ENCODE measurements at places on chromosomes 7 and 10.

- no peak for DNase-seq
These were observed 37.4 kb downstream of the WIPF3 start for GRCh38 chr7:29843726-29844125.

DNA sequence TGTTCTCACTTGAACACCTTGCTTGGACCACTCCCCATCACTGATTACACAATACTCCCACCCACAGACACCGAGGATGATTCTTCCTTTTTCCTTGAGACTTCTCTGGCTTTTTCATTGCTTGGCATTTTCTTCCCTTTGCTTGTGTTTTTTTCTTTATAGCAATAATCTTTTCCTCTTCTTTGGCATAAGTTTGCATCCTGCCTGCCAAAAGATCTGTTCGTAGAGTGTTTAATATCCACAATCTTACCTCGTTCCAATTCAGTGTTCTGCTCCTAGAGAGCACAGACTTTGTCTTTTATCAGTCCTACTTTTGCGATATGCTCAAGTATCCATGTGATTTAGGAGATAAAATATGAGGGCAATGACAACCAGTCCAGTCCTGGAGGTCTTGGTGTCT, 303.3 kb upstream of the CDC14C start:
- DNase-seq: no peak

GRCh38 chr10:7866176-7866575, 47.9 kb downstream of the TAF3 start:
- no peak for DNase-seq

DNA sequence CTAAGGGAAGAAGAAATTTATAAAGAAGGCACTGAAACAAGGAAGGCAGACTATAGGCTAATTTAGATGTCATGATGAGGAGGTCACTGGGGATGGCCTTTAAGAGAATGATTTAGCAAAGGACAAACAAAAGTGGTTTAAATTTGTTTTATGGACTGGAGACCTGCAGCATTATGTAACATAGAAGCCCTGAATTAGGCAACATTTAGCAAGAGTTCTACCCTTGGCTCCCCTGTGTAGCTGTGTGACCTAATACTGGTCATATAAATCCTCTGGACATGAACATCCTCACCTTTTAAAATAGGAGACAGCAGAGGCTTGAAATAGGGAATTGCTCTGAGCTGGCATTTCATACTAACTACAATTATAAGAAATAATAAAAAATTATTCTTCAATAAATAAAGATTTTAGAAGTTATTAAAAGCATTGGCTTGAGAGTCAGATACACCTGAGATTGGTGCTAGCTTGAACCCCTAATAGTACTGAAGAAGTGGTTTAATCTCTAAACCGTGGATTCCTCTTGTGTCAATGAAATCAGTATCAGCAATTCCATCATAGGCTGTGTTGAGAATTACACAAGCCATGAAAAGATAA, 48.9 kb downstream of the RNLS start:
- DNase-seq: no peak

- DNase-seq: no peak
These were observed 118.5 kb upstream of the ADCY1 start for GRCh38 chr7:45455662-45456061.

DNA sequence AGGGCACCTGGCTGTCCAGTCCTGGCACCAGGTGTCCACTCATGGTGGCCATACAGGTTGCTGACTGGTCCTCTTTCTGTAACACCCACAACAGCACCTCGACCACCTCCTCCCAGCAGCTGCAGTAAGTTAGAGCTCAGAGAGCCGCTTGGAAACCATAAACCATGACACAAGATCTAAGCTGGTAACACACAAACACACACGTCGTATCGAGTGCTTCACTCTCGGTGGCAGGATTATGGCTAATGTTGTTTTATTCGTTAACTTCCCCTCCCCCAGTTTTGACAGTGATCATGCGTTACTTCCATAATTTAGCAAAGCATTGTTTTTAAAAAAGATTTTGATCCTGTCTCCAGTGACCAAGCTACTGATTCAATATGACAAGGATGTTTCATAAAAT, 59.7 kb downstream of the CAMK2B start:
- DNase-seq: no peak

- no peak for DNase-seq
These were observed 198.1 kb downstream of the ZNF438 start for GRCh38 chr10:30833628-30833970.

- DNase-seq: no peak
These were observed 36.0 kb upstream of the DGKI start for GRCh38 chr7:137882806-137883205.

- no peak for DNase-seq
These were observed 57.8 kb upstream of the CTBP2 start for GRCh38 chr10:125217990-125218675.

DNA sequence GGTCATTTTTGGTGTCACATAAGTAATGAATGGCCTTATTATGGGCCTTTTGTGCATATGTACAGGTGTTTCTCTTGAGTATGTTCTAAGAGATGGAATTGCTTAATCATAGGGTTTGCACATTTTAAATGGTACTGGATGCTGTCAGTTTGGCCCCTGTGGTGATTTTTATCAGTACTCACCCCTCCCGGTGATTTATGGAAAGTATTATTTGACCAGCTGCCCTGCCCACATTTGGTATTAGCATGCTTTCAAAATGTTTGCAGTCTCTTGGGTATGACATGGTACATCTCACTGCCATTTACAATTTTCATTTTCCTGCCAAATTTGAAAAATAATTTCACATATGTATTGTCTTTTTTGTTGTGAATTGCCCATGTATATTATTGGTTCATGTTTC, 427.7 kb downstream of the LRMDA start:
- no peak for DNase-seq

DNA sequence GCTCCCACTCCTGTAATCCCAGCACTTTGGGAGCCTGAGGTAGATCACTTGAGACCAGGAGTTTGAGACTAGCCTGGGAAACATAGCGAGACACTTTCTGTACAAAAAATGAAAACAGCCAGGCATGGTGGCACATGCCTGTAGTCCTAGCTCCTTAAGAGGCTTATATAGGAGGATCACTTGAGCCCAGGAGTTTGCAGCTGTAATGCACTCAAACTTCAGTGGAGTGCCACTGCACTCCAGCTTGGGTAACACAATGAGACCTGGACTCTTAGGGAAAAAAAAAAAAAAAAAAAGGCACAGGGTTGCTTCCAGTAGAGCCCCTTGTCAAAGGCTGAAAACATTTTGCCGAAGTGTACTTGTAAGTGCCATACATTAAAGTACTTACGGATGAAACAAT, 195.3 kb downstream of the PHTF2 start:
- no peak for DNase-seq

DNA sequence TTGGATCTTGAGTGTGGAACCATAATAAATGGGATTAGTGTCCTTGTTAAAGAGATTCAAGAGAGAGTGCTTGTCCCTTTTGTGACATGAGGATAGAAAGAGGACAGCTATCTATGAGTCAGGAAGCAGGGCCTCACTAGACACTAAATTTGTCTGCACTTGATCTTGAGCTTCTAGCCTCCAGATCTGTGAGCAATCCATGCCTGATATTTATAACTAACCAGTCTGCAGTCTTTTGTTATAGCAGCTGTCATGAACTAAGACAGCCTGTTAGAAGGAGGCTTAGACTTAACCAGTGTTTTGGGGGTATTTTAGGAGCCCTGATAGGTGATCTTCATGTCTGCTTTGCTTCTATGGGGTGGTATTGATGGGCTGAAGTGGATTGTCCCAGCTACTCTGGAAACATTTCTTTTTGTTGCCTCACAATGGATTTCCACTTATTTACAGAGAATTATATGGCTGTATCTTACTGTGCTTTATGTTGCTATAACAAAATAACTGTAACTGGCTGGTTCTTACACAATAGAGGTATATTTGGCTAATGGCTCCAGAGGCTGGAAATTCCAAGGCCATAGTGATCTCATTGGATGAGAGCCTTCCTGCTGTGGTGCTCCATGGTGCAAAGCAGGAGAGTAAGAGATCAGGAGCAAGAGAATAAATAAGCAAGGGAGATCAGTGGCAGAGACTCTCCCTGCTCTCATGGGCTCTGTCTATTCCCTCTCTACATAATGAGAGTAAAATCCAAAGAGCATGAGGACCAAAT, 23.4 kb upstream of the AKR1C3 start:
- no peak for DNase-seq

DNA sequence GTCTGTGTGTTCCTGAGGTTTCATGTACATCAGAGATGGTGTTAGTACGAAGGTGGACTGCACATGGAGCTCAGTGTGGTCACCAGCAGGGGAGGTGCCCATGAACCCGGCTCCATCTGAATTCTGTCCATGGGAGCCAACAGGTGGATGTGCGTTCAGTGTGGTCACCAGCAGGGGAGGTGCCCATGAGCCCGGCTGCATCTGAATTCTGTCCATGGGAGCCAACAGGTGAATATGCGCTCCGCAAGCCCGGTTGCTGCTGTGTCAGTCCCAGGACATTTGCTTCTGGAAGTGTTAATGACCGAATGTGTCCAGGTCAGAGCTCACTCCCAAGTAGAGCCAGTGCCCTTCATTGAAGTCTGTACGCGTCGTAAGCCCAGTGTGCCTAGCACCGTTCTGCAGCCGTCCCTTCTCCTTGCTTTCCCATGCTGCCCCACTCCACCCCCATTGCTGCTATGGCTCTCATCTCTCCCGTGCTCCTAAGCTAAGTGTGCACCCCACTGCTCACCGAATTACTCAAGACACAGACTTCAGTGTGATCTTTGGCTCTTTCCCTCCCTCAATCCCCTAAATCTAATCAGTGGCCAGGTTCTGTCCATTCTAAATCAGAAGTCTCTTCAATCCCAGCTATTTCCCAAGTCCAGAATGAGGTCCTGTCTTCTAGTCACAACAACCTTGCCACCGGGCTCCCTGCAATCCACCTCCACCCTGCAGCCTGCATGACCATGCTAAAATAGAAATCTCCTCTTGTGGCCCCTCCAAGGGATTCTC, 352.4 kb downstream of the TCERG1L start:
- no peak for DNase-seq

GRCh38 chr7:94875201-94875600, 32.2 kb upstream of the PPP1R9A start:
- DNase-seq: no peak

- DNase-seq: no peak
These were observed 780.9 kb upstream of the POM121L12 start for GRCh38 chr7:52254396-52255010.

DNA sequence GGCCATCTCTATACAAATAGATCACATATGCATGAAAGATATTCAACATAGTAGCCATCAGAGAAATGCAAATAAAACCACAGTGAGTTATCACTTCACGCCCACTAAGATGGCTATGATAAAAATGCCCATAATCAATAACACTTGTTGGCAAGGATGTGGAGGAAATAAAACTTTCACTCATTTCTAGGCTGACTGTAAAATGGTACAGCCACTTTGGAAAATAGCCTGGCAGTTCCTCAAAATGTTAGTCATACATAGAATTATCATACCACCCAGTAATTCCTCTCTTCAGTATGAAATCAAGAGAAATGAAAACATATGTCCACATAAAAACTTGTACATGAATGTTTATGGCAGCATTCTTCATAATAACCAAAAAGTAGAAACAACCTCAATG, 324.9 kb downstream of the LRRTM3 start:
- no peak for DNase-seq

GRCh38 chr10:123160311-123160980, 6.2 kb downstream of the BUB3 start:
- no peak for DNase-seq

- no peak for DNase-seq
These were observed 559.7 kb upstream of the MGMT start for GRCh38 chr10:128907155-128907941.

DNA sequence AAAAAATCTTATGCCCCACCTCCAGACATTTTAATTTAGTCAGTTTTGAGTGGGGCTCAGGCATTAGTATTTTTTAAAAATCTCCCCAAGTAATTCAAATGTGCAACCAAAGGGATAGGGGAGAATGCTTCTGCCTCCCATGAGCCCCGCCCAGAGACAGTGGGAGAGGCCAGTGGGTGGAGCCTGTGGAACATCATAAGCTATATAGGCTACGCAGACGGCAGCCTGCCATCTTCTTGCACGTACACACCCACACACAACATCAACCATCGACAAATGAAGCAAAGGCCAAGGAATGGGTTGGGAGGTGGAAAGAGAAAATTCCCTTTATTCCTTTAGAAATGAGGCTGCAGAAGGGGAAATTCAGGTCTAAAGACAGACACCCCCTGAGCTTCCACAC, 25.2 kb downstream of the CREB3L2 start:
- DNase-seq: no peak

Measured in activated naive CD4-positive, alpha-beta T cell treated with Interleukin-2 at 50 U/mL for 16 hours (primary cell).